ENCODE measurements at places on chromosomes 3 and 15.

GRCh38 chr3:129783470-129783869, 110.0 kb downstream of the TMCC1 start:
- no peak for DNase-seq

DNA sequence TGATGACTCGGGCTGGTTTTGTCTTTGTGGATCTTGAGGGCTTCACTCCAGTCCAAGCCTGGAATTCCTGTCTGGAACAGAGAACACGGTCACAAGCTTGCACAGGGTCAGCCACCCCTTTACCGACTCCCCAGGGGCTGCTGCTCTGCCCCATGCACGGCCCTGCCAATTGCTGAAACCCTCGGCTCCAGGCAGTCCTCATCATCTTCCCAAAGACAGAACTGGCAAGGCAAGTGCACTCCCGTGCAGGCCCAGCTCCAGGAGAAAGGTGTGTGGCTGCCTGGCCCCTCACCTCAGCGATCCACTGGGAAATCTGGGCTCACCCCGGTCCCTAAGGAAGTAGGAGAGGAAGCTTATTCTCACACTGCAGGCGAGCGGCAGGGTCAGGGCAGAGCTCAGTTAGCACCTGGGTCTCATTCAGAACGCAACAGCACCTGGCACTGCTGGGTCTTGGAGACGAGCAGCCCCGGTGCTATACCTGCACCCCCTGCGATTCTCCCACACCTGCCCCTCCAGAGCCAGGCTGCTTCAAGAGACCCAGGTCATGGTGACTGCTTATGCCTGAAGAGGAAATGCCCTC, 7.2 kb downstream of the MAP6D1 start:
- DNase-seq, result no peak

DNA sequence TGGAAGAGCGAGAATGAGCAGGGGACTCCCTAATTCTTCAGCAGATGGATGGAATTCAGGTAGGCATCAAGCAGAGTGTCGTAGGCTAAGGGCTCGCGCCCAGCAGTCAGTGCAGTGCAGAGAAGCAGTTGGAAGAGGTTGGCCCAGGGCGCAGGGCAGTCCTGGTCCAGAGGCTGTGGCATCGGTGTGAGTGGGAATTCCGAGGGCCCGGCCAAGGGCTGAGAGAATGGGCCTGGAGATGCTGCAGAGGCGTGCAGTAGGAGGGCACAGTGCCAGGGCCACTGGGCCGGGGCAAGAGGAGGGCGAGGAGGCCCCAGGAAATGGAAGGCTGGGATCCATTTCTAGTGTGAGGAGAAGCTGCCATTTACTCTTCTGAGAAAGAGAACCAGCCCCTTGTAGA, 74.4 kb downstream of the AAGAB start:
- no peak for DNase-seq

DNA sequence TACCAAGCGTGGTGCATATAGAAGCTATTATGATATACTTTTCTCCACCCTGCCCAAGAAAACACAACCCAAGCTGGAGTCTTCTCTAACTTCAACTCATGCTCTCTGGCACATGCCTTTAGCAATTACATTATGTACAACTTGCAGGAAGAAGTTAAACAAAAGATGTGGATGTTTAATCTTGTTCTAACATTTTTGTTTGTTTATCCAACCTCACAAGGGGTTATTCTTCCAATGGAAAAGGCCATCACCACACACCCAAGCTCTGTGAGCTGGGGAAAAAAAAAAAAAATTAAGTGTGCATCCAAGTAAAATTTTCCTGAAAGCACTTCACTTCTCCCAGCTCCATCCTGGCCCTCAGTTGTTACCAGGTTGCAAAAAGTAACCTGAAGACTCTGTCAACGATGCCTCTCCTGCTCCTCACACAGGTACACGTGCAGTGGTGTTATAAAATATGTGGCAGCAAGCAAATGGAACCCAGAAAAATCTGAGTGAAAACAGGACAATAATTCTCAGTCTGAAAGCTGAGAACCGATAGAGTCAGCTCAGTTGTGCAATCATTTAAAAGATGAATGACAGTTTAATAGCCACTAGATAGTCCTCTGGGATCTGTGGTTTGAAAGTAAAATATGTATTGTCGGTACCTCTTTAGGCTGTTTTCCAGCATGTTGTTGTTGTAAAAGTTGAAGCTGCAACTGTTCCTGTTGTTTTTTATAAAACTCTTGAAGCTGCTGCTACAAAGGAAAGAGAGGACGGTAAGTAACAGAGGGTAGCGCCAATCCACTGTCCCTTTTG, 531.4 kb downstream of the FOXP1 start:
- DNase-seq, result no peak

GRCh38 chr3:45628746-45629145, 34.2 kb downstream of the LIMD1 start:
- no peak for DNase-seq

DNA sequence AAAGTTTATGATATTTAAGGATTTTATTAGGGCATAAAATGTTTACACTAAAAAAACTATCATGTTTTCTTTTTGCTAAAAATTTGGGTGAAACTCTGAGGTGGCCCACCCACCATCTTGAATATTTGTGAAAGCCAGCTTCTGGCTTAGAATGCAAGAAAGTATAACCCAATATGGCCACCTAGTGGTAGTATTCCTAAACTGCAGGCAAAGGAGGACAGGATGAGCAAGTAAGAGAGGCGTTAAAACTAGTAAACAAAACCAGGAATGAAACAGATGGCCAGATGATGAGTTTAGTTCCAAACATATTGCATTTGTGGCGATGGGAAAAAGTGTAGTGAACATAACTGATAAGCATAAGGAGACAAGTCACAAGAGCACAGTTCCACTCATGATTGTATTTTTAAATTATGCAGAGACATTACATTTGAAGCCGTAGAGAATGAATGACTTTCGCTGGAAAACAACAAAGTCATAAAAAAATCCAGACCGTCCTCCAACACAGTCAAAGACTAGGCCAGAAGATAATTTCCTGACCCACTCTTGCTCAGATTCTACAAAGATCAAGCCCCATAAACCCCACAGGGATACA, 103.3 kb upstream of the PRTG start:
- DNase-seq, result no peak

DNA sequence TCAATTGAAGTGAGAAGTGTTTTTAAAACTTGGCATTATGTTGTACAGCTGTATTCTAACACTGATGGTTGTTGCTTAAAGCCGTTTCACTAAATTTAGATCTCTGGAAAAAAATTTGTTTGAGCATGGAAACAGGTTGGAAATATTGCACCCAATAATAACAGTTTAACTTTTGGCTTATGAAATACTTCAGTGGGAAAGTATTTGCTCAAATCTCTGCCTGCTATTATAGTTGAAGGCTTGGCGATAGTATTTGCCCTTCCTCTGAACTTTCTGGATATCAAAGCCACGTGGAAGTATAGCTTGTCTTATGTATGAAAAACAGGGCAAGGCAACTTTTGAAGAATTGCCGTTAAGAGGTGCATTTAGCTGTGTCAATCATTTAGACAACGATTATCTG, 270.3 kb upstream of the LRRFIP2 start:
- no peak for DNase-seq

GRCh38 chr3:169456900-169457299, 206.6 kb downstream of the MECOM start:
- DNase-seq, result no peak

DNA sequence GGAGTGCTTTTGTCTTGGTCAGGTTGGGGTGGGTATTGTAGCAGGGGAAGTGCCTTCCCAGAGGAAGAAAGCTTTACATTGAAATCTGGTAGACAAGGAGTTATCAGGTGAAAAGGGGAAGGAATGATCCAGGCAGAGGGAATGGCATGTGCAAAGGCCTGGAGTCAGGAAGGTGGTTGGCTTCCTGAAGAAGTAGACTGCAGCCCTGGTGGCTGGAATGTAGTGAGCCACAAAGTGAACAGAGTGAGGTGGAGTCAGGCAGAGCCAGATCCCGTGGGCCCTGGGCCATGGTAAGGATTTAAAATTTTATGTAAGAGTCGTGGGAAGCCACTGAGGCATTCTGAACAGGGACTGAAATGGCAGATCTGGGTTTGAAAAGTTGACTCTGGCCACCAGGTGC, 58.3 kb downstream of the RAB11A start:
- DNase-seq, result no peak

DNA sequence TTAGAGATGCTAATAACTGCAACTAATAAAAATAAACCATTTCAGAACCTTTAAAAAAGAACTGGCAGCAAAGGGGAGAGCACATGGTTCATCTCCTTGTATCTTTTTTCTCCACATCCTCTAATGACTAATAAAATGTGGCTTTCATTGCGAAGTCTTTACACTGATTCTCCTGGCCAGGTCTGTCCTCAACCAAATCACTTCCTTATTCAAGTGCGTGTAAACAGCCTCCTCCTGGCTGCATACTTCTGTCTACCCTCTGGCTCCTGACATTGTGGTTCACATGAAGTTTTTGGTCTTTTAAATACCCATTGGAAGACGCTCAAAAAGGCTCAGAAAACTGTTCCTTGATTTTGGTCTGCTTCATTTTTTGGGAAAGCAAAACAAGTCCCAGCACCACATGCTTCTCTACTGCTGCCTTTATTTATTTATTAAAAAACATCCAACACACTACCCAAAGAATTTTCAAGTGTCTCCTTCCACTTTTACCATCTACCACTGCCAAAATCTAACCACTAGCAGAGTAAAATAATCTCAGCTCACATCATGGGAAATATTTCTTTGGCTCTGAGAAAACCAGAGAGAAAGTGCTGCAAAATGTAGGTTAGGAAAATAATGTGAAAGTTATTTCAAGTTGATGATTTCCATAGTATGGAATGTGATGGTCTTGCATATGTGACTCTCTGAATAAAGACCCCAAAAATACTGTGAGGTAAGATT, 85.1 kb downstream of the EFL1 start:
- DNase-seq, result no peak

- no peak for DNase-seq
These were observed 16.9 kb downstream of the FBLN2 start for GRCh38 chr3:13565581-13566452.

GRCh38 chr15:69825941-69826818, 271.5 kb downstream of the TLE3 start:
- DNase-seq, result no peak

- no peak for DNase-seq
These were observed 24.9 kb upstream of the TPRG1 start for GRCh38 chr3:189146848-189147247.

DNA sequence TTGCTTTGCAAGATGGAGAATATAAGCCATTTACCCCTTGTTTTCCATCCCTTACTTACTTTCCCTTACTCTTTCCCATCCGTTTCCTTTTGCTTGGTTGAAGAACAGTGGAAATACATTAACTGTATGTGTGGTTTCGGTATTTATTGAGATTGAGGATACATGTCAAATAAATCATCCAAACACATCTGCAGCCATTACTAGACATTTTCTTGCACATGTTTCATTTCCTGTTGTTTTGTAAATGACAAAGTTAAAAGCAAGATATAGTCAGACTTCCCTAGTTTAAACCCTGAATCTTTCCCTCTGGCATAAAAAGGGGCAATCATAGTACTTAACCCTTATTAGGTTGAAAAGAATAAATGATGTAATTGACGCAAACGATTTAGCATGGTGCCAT, 82.1 kb upstream of the BCHE start:
- no peak for DNase-seq

DNA sequence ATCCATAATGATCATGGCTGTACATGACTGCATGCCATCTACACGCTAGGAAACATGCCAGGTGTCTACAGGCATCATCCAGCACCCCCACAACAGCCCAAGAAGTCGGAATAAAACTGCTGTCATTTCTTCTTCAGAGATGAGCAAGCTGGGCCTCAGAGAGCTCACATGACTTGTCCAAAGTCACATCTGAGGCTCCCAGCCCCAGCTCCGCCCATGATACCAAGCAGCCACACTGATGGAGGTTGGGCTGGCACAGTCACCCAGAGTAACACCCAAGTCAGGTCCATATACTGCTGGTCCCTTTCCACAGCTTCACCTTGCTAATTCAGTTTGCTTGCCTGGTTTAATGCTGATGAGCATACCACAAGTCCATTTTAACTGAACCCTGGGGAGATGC, 116.6 kb downstream of the SEC22A start:
- no peak for DNase-seq

DNA sequence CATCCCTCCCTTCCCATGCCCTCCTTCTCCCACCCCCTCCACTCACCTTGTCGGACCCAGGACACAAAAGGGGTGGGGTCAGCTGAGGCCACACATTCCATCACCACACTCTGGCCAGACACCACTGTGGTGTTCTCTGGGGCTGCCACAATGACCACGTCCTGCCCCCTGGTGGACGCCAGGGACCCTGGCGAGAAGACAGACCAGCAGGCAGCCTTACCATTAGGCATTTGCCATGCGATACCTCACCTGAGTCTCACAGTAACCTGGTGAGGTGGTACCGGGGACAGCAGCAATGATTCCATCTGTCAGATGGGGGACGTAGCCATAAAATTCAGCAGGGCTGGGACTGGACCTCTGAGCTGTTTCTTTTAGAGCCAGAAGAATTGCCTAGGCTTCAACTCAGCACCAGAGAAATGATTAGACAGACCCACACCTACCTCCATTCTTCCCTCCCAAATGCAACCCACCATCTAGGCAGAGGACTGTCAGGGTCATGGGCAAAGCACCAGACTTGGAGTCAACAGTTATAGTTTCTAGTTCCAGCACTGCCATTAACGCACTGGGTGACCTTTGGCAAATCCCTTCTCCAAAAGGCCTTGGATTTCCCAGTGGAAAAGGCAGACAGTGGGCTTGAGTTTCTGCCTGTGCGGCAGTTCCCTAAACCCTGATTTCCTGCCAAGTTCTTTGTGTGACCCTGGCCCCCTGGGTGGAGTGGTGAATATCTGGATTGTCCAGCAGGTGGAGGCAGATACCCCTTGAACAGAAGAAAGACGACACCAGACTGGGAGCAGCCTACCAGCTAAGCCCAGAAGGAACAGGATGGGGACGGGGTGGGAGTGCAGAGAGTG, 21.8 kb downstream of the IGDCC4 start:
- DNase-seq, result no peak

GRCh38 chr3:135920275-135920674, 45.3 kb upstream of the PPP2R3A start:
- DNase-seq, result no peak

GRCh38 chr3:55631766-55632331, 144.7 kb upstream of the WNT5A start:
- DNase-seq, result no peak

- no peak for DNase-seq
These were observed 9.6 kb upstream of the TIPARP start for GRCh38 chr3:156664831-156665178.

DNA sequence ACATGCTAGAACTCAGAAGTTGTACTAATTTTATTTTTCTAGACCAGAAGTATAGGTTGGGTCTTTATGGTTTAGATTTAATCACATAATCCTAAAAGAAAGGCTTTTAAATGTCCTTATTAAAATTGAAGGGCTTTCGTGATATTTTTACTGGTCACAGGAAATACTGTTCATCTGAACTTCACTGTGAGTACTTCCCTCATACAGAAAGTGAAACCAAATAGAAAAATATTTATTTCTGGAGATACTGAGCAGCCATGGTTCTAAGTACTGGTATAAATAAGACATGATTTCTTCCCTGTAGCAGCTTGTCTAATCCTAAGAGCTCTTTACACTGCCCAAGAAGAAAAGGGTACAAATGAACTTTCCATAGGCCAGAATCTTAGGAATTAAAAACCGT, 2.0 kb downstream of the SNRK start:
- DNase-seq, result no peak

GRCh38 chr15:27784107-27784506, 315.0 kb downstream of the OCA2 start:
- no peak for DNase-seq

GRCh38 chr3:48747015-48747615, 30.1 kb upstream of the IP6K2 start:
- no peak for DNase-seq

Measured in activated effector memory CD4-positive, alpha-beta T cell treated with Interleukin-2 at 50 U/mL for 16 hours (primary cell).